ENCODE measurements at places on chromosomes 16 and 17.

DNA sequence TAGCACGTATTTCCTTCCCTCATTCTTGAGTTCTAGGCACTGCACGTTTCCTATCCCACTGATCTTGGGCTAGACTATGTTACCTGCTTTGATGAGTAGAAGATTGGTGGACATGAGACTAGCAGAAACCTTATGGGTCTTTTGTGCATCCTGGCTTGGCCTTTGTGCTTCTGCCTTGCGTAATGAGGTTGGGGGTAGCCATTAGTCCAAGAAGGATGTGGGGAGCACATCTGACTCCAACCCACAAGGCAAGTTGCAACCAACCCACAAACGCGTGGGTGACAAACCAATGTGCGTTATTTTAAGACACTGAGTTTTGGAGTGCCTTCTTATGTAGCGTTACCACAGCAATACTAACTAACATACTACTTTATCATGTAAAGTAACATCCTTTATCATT is 180.4 kb upstream of the IRX5 start:
- no peak for DNase-seq

- no peak for DNase-seq
Measured at GRCh38 chr17:29733166-29733565, 110.5 kb upstream of the CORO6 start.

- DNase-seq: no peak
Measured at GRCh38 chr17:56918916-56919315, 5.1 kb upstream of the TRIM25 start.

DNA sequence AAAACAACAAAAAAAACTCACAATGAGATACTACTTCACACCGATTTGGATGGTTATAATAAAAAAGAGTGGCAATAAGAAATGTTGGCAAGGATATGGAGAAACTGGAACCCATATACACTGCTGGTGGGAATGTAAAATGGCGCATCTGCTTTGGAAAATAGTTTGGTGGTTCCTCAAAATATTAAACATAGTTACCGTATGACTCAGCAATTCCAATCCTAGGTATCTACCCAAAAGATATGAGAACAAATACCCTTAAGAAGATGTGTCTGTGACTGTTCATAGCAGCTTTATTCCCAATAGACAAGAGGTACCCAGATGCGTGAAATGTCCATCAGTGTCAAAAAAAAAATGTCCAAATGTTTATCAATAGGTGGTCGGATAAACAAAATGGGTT is 7.2 kb downstream of the CPPED1 start:
- DNase-seq: no peak

DNA sequence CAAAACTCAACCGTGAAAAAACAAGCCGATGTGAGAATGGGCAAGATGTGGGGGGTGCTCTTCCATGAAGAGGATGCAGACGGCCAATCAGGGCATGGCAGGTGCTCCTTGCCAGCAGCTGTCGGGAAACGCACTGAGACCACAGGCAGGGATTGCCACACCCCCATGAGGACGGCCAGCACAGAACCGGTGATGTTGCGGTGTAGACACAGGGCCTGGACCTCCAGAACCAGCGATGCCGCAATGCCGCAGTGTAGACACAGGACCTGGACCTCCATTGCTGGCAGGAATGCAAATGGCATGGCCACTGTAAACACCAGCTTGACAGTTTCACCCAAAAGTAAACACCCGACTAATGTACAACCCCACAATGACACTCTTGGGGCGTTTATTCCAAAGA is 164.9 kb downstream of the BANP start:
- DNase-seq: no peak

- no peak for DNase-seq
Measured at GRCh38 chr17:47945529-47946508, 4.4 kb downstream of the PNPO start.

DNA sequence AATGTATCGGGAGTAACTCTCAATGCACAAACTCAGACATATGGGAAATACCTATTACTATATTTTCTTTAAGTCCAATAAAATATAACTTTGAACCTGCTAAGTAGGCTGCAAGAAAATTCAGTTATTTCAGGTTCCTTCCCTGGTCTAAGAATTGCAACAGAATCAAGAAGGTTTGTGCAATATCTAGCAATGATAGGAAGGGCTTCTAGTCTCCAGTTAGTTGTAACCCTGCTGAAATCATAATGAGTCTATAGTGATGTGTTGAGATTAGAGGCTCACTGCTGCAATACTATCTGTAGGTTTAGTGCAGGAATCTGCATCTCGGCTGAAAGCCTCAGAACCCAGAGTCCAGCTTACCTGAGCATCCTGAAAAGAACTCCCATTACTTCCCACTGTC is 110.5 kb downstream of the PMP22 start:
- no peak for DNase-seq

DNA sequence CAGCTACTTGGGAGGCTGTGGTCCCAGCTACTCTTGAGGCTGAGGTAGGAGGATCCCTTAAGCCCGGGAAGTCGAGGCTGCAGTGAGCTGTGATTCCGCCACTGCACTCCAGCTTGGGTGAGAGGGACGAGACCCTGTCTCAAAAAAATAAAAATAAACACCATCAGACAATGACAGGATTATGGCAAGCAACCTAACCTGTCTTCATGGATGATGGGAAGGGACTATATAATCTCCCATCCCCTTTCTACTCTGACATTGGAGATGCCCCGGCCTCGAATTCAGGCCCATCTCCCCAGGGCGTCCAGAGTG is 893 bp downstream of the TRIM25 start:
- DNase-seq: no peak

DNA sequence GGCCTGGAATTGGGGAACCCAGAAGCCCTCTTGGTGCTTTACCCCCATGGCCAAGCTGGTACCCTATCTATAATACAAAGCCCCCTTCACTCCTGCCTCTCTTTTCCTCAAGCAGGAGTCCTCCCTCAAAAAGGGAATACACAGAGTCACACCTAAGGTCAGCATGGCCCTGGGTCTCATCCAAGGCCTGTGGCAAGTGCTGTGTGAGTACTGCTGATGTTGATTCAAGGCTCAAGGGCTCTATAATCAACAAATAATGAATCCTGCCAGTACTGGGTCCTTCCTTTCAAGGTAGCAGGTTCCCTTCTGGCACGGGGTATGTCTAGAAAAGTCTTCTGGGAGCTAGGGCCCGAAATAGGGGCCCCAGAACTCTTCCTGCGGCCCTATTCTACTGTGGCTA is 187.3 kb downstream of the CYB561 start:
- DNase-seq: no peak

- DNase-seq: no peak
Measured at GRCh38 chr17:66655861-66656260, 179.1 kb upstream of the CACNG5 start.

GRCh38 chr17:14135906-14136590 is 66.7 kb downstream of the COX10 start:
- DNase-seq: no peak

DNA sequence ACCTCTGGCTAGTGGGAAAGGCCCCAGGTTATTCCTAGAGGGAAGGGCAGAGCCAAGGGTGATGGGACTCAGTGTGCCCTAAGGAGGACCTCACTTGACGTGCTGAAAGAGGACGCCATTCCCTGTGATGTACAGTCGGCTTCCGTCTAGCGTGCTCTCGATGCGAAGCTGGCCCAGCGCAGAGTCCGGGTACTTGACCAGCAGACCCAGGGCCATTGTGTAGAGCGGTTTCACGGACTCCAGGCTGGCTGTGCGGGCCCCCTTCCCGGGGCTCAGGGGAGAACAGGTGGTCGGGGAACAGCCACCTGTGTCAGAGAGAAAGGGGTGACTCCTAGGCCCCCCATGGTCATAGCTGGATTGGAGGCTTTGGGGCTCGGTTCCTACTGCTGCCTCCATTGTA is 19.9 kb downstream of the PLEKHG4 start:
- no peak for DNase-seq

DNA sequence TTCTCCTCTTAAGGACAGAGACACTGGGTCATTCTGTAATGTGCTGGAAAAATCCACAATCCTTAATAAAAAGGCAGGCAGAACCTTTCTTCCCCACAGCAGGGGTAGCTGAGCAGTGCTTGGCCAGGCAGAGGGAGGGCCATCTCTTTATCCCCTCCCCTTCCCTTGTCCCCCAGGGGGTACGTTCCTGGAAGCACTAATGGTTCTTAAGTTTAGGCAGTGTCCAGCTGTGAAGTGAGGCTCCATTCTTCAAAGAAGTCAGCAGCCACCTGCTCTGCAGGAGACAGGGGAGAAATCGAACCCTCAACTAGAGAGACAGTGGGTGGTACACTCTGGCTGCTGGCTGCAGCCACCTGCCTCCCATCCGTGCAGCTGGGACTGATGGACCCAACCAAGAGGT is 533.9 kb upstream of the CDH11 start:
- DNase-seq: no peak

- no peak for DNase-seq
Measured at GRCh38 chr17:63837480-63837879, 5.0 kb downstream of the SMARCD2 start.

- DNase-seq: no peak
Measured at GRCh38 chr17:58394534-58395223, 22.7 kb downstream of the RNF43 start.

DNA sequence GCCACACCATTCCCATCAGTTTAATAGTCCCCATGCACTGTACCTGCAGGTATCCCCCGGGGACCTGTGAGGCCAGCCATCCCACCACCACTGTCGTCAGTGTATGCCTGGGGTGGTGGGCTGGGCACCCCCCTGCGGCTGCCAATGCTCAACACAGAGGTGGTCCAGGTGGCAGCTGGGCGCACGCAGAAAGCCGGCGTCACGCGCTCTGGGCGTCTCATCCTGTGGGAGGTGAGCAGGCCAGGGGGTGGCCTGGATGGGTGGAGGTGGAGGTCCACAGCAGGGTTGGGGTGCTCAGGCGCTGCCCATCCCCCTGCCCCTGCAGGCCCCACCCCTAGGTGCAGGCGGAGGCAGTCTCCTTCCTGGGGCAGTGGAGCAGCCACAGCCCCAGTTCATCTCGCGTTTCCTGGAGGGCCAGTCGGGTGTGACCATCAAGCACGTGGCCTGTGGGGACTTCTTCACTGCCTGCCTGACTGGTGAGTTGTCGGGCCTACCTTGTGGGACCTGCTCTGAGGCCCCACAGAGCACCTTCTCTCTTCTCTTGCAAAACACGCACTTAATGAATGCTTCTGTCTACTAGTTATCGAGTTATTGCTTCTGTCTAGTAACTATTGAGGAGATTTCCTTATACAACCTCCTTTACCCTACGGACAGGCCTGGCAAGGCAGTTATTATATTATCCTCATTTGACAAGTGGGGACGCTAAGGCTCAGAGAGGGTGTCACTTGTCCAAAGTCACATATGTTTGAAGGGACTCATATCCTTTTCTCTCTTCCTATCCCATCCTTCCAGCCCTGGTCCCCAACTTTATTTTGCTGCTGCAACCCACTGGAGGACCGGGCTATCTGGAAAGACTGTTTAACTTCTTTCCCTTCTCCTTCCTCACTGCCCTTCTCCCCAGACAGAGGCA is 5.8 kb upstream of the TRAF4 start:
- no peak for DNase-seq

DNA sequence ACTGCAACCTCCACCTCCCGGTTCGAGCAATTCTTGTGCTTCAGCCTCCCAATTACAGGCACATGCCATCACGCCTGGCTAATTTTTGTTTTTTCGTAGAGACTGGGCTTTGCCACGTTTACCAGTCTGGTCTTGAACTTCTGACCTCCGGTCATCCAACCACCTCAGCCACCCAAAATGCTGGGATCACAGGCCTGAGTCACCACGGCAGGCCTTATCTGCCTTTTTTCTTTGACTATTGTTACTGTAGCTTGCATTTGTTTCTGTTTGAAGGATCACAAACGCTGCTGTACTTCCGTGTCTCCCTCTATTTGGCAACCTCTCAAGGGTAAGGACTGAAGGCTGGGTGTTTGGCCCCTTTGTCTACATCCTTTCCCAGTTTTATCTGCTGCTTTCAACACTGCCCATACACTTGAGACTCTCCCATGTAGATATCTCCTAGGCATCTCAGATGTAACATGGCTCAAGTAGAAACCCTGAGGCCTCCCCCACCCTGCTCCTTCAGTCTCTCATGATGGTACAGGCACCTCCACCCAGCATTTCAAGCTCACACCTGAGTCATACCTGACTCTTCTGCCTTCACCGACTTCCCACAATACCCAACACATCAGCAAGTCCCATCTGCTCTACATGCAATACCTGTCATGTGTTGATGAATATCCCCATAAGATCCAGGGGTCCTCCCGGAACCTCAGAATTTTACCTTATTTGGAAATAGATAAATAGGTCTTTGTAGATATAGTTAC is 219.0 kb downstream of the CPPED1 start:
- no peak for DNase-seq

GRCh38 chr17:38885044-38885727 is 15.3 kb downstream of the LASP1 start:
- no peak for DNase-seq

GRCh38 chr16:72060405-72060804 is 2.6 kb upstream of the HPR start:
- no peak for DNase-seq

DNA sequence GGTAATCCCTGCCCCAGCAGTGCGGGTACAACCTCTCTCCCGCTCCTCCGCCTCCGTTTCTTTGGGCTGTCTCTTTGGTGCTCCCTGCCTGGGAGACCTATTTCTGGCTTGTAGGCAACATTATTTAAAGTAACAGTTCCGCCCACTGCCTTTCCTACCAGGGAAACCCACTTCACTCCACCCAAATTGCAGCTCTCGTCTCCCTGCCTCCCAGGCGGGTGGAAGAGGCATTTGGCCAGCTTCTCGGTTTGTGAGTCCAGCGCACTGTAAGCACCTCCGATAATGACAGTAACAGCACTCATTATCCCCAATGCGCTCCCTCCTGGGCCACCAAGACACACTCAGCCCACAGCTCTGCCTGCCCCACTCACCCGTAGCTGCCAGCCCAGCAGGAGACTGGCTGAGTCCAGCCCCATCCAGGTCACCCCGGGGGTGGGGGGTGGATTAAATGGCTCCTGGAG is 165.1 kb upstream of the CDC42EP4 start:
- DNase-seq: no peak

GRCh38 chr16:5001571-5001970 is 32.2 kb downstream of the NAGPA start:
- DNase-seq: no peak

- DNase-seq: no peak
Measured at GRCh38 chr16:30087181-30087898, 4.4 kb downstream of the TBX6 start.

- DNase-seq: no peak
Measured at GRCh38 chr17:60388742-60389141, 3.2 kb downstream of the USP32 start.

- DNase-seq: no peak
Measured at GRCh38 chr16:22843856-22844255, 29.9 kb downstream of the HS3ST2 start.

DNA sequence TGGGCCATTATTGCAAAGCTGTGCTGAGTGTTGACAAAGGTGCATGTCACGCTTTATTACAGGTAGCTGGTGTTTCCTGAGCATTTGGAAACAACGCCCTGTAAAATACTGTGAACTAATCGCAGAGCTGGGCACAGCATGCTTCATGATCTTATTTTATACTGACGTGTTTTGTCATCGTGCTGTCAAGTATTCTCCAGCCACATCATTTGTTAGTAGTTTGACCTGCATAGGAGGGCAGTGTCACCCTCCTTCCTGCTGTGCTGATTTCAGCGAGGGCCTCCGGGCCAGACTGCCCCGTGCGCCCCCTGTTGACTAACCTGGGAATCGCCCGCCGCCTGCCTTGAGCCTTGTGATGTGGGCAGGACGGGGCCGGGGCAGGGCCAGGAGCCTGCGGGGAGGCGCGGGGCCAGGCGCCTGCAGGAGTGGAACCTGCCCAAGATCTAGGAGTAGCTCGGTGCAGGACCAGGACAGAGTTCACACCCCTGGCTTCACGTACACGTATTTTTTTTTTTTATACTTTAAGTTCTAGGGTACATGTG is 820.7 kb downstream of the KCNJ18 start:
- no peak for DNase-seq

GRCh38 chr16:77406680-77407079 is 28.2 kb downstream of the ADAMTS18 start:
- DNase-seq: no peak

Data from stimulated activated CD8-positive, alpha-beta memory T cell treated with anti-CD3 and anti-CD28 coated beads, Interleukin-12 subunit alpha, Interleukin-12 subunit beta, amount 100 ng/mL, for 1 hour (primary cell).